ENCODE measurements at places on chromosomes 12 and 14. TPM values are rescaled to one million over a fixed set of nuclear protein-coding genes. Genes with fewer than 3 reads are reported as not detected.

GRCh38 chr14:89476354-89476896 lies 59.4 kb upstream of the FOXN3 start:
- DNase-seq, result no peak

TMEM52B gene
- polyA plus RNA-seq, result not detected

GRCh38 chr14:42470427-42470719 lies 863.7 kb downstream of the LRFN5 start:
- no peak for DNase-seq

DNA sequence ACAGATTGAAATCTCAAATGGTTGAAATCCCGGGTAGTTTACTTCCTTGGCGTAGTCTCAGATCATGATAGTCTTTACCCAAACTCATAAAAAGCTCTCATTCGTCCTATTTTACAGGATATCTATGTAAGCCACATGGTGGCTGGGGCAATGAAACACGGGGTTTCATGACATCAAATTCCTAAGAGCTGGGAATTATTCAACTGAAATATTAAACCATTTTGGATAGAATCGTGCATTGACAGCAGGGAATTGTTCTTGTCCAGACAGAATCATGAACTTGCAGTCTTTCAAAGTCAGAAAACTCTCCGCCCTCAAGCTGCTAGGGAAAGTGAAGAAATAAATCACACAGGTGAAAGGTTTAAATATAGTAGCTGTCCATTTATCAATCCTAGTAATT lies 33.2 kb upstream of the PRKAB1 start:
- no peak for DNase-seq

DNA sequence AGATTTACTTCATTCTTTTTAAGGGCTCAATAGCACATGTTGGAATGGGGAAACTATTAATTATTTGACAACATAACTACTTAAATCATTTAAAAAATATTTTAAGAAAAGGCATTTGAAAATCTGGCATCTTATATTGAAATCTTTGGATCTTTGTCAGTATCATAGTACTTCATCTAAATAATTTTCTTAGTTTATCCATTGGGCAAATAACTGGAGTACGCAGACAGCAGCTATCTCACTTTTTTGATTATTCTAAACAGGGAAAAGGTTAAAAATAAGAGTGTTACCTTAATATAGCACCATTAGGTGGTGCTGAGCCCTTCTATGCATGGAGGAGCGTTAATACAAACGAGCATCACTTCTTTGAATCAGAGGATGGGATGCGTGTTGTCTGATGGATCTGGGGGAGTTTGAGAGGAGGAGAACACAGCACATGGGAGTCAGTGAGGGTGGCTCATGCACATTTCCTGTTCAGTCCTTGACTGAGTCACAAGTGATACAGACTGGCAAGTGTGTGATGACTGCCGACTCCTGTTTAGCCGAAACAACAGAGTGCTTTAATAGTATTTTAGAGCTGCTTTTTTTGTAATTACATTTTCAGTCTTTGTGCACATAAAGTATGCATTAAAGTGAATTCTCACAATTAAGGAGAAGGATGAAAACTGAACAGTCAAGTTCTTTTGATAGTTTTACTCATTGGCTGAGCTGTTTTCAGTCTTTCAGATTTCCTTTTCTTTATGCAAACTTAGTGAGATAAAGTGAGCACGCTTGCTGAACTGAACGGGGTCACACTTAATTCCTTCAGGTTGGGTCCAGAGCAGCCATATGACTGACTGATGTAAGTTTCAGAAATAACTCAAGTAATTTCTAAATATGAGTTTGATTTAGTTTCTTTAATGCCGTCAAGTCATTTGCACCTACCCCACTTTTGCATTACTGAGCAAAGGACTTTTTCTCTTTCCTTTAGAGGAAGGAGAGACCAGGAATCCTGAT lies 92.7 kb downstream of the DIP2B start:
- DNase-seq, result no peak

GRCh38 chr14:41806366-41806975 lies 199.8 kb downstream of the LRFN5 start:
- DNase-seq, result no peak

PPP1R3E gene
- polyA plus RNA-seq, result 14.2 TPM

DNA sequence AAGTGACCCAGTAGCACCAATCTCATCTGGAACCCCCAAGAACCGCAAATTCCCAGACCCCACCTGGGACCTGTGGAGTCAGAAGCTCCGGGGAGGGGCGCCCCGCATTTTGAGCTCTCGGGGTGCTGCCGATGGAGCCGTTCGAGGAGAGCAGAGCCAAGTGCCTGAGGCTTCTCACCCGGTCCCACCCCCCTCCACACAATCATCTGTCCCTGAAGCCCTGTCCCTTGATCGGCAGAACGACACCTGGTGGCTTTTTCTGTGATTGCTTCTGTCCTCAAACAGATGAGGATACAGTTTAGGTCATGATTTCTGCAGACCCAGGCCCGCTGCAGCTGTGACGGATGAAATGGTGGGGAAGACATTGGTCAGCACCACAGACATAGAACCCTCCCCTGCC lies 74.7 kb downstream of the NOC4L start:
- DNase-seq, result no peak

PAH gene
- polyA plus RNA-seq, result not detected

DNA sequence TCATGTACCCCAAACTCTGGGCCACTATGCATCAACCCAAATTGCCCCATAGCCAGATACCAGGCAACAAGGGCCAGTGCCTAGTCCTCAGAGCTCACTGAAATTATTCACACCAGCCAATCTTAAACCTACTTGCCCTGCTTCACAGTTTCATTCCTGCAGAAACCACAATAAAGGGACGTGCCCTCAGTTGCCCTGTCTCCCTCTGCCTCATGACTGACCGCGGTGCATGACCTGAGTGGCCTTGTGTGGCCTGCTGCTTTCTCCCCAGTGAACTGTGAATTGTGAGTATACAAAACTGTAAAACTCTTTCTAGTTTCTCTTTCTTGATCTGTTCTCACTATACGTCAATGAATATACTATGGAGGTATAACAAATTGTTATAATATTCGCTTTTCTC lies 490.9 kb upstream of the MIS18BP1 start:
- no peak for DNase-seq

PPP1R36 gene
- polyA plus RNA-seq, result 0.19 TPM

OR6C3 gene
- polyA plus RNA-seq, result not detected

- no peak for DNase-seq
Measured at GRCh38 chr12:68031881-68032739, 42.9 kb downstream of the IFNG-AS1 start.

DNA sequence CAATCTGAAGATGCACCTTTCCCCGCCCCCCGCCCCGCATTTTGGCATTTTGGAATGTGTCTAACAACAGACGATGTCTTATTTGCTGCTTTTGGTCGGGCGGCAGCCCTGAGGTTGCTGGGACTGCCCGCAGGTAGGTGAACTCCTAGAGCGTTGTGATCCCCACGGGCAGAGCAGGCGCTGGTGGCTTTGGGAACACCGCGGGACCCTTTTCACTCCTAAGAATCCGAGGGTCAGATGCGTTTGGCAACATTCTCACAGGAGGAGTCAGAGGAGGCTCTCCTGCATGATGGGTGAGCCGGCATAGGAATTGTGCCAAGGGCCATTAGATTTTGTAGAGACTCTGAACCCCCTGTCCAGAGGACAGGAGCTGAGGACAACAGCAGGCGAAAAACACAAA lies 41.9 kb downstream of the HCAR2 start:
- DNase-seq, result no peak

- DNase-seq, result no peak
Measured at GRCh38 chr12:89984846-89985245, 276.2 kb upstream of the ATP2B1 start.

GRCh38 chr12:103109861-103110260 lies 152.4 kb downstream of the ASCL1 start:
- DNase-seq, result no peak

- DNase-seq, result no peak
Measured at GRCh38 chr14:38238332-38238731, 17.6 kb downstream of the CLEC14A start.

GRCh38 chr14:69039288-69039628 lies 60.2 kb upstream of the ACTN1 start:
- no peak for DNase-seq

DNA sequence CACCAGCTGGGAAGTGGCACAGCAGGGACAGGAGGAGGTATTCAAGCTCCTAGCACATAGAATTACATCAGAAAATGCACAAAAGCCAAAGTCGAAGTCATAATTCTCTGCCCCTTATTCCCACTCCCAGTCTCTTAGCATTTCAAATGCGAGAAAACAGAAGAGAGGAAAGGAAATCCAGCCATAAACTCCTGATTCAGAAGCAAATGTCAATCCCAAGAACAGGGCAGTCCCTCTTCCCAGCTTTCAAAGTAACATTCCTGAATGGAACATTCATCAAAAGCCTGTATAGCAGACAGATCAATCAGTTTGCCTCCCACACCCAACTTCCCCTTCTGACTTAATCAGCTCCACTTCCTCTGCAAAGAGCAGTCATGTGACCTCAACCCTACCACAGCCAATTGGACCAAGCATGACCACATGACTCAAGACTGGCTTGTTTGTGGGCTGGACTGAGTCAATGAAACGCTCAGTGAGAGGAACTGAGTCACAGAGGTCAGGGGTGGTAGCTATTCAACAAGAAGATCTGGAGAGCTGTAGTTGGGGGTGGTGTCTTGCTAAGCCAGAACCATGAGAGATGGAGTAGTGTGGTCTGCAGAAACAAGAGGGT lies 41.4 kb upstream of the TUNAR start:
- no peak for DNase-seq

DNA sequence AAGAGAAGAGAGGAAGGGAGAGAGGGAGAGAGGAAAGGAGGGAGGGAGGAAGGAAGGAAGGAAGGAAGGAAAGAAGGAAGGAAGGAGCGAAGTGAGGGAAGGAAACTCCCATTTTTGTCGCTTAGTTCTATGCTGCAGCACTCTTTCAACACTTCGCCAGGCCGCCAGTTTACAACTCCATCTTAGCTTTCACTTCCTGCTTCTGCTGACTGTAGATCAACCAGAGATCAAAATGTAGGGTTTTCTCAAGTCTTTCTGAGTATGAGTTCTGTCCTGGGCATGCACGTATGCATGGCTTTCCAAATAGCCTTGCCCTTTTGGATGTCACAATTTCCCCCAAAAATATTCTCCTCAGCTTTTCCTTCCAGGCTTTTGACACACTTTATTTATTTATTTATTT lies 723.4 kb downstream of the TRHDE start:
- DNase-seq, result no peak

HIF1A gene
- polyA plus RNA-seq, result 119 TPM

All from cardiac muscle cell (in vitro differentiated cells and primary cell).